Esophagus squamous epithelium (tissue), 5 donors: ENCODE measurements at places on chromosomes 7 and 10.

DNA sequence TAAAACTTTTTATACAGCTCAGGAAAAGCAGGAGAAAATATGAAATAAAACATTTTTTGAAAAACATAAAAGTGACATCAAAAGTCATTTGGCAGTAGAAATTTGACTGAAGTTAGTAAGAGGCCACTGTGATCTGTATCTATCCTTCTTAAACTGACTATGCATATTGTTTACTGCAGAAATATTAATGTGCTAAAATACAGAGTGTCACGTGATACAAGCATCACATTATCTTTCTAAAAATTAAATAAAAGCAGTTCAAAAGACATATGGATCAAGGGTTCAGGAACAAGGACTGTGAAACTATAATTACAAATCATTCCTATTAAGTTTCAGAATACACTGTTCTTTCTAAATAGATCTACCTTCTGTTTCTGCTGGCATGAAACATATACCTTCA is 33.7 kb downstream of the PARP12 start:
- no peak for DNase-seq

GRCh38 chr10:128932071-128932820 is 534.8 kb upstream of the MGMT start:
- DNase-seq, result no peak

DNA sequence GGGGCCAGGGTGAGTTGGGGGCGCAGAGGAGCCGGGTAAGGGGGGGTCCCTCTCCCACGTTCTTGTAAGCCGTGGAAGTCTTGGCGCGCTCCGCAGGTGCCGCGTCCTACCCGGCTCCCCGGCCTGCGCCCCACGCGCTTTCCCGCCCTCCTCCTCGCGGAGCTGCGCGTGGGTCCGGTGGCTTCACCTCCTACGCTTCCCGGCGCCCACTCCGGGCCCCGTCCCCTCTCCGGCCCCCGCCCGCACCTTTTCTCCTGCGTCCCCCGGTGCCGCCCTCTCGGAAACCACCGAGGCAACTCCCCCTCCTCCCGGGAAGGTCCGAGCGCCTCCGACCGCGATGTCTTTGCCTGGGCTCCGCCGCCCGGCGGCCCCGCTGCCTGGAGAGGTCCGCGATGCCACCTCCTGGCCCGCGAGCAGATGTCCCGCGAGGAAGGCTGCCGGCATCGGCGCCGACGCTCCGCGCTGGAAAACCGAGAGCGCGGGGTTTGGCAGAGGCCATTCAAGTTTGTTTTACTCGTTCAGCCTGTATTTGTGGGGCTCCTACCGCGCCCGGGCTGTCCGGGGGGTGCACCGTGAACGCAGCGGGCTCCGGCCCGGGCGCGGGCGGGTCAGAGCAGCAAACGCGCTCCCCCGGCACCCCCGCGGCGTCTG is 2.4 kb upstream of the NKX6-2 start:
- DNase-seq, result no peak

GRCh38 chr7:108308903-108309302 is 147.3 kb downstream of the NRCAM start:
- no peak for DNase-seq

DNA sequence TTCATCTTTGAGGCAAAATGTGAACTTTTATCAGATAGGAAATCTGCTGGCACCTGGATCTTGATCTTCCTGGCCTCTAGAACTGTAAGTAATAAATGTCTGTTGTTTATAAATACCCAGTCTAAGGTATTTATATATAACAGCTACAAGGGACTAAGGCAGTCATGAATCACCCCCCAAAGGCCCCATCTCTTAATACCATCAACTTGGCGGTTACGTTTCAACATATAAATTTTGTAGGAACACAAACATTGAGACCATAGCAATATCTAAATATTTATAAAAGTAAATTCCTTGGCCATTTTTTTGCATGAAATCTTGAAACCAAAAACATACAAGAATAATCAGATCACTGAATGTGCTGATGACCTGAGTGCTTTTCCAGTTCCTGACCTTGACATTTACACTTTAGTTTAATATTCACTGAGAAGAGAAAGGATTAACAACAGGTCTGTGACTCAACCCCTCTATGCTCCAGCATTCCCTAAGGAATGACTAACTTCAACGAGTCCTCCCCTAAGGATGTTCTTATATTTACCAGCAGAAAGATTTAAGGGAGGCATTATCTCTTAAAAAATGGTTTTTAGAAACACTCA is 1438.5 kb upstream of the CELF2 start:
- DNase-seq, result no peak
